ENCODE measurements at places on chromosomes 4 and X. TPM values are rescaled to one million over a fixed set of nuclear protein-coding genes. Genes with fewer than 3 reads are reported as not detected.
A peak's percentile ranks its signal among the peaks of the same experiment; 100 is the strongest.

GAGE1 gene
- not detected for total RNA-seq

TMA16 gene
- 52.0 TPM for total RNA-seq

FAM9B gene
- total RNA-seq = not detected

RIBC1 gene
- total RNA-seq = 0.51 TPM

FOXR2 gene
- total RNA-seq = not detected

SLC25A4 gene
- 8.4 TPM for total RNA-seq

DDX53 gene
- total RNA-seq = not detected

DNA sequence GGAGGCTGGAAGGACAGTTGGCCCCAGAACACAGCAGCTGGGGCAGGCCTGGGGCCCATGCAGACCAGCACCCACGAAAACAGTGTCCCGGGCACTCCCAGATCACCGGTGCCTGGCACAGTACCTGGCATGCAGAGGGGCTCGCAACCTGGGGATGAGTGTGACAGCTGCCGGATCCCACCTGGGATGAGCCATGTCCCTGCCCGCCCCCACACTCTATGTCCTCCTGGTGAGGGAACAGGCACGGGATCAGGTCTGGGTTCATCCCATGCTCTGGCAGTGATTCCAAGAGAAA lies 22.8 kb upstream of the PPP2R2C start:
- DNase-seq = no peak

- DNase-seq = no peak
These were observed 27.4 kb downstream of the FRYL start for GRCh38 chr4:48752726-48753125.

DNA sequence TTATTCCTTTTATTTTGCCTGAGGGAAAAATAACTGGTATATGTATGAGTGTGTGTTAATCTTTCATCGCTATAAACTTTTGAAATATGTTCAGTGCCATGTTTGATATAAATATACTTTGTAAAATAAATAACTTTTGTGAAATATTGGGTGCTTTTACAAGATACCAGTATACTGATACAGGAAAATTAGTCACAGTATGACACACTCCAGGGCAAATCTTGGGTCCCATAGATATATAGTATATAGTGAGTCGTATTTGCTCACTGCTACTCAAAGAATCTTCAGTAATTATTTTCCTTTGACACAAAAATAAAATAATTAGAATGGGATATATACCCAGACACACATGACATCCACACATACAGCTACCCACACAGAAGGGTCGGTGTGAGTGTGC lies 472.3 kb downstream of the GRID2 start:
- DNase-seq = no peak

DNA sequence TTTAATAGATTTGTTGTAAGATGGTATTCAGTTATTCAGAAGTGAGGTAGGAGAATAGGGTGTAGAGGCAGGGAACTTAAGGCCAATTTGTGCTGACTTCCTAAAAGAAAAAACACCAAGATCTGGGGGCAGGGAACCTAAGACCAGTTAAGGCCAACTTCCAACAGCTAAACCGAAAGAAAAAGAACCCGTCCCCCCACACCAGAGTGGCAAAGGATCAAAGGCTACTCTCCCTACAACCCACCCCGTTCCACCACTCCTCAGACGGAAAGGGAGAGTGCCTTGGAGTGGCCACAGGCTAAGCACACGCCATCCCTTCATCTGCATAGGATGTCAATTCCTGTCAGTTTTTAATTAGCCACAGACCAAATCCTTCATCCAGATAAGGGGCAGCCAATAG lies 3.7 kb upstream of the ZNF718 start:
- no peak for DNase-seq

DNA sequence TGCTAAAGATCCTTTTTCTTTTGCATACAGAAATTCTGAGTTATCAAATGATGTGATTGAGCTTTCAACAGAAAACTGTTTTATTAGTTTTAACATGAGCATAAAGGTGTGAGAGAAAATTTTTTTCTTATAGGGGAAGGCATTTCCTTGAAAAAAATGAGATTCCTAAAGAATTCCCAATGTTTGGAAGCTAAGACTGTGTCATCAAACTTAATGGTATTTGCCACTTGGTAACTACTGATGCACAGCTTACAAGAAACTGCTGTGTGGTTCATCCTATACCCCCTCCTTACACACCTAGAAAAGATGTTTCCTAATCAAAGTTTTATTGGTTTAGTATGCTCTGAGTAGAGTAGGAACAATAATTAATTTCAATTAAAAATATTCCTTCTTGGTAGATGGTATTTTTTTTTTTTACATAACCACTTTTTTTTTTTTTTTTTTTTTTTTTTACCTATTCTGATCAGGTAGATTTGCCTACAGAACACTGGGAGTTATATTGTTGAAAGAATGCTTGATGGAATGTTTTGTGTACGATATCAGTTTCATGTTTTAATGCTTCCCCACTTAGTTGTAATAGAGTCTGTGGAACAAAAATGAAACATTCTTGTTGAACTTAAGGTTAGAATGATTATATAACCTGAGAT lies 6.0 kb downstream of the PTPN13 start:
- DNase-seq = no peak

GRCh38 chr4:6991249-6991648 lies 51.9 kb upstream of the TADA2B start:
- no peak for DNase-seq

DNA sequence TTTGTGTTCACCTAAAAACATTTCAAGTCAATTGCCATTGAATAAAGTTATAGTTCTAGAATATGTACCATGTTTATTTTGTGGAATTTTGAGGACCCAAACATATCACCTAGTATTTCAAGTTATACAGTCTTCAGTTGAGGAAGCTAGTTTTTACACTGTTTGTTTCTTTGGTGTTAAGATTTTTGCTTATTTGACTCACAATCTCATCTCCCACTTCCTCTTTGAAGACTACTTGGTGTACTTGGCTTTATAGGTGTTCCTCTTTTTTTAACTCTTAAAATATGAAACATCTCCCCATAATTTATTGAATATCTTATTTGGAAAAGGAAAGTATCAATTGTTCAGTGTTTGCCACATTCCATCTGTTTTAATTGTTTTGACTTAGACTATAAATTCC lies 675.4 kb downstream of the RAPGEF2 start:
- no peak for DNase-seq

DNA sequence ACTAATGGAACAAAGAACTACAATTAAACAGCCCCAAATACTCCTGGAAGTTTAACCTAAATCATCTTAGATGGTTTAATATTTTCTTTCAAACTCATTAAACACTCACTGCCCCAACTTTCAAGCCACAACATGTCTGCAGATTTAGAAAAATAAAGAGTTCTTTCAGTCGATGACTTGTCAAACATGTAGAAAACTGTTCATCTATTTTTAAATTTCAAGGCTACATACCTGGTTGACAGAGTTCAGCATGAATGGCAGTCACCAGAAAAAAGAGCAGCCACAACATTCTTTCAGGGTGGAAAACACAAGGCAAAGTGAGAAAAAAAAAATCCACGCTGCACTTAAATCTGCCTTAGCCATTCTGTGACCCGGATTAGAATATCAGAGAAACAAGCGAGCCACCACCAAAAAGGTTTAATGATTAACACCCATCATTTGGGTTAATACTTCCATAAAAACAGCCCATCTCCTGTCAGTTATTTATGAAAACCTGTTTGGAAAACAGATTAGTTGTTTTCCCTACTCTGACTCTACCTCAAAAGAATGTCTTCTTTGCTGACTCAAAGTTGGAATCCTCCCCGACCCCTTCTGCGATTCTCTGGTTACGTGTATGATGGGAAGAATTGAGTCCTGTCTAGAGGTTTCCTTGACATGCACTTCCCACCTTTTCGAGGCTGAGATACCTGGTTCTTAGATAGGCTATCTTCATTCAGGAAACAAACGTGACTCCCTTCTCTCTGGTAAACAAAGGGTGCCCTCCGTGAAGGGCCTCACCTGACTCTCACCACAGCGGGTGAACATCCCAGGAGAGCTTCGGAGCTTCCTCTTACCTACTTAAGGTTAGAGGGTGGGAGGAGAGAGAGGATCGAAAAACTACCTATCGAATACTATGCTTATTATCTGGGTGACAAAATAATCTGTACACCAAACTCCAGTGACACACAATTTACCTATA lies at the start of gene CLTRN:
Gene CLTRN, minus strand, starts transcription at position 319 of the 958 bp plus-strand sequence. Its CDS starts 30 bp downstream, at position 289.
- DNase-seq = no peak

DNA sequence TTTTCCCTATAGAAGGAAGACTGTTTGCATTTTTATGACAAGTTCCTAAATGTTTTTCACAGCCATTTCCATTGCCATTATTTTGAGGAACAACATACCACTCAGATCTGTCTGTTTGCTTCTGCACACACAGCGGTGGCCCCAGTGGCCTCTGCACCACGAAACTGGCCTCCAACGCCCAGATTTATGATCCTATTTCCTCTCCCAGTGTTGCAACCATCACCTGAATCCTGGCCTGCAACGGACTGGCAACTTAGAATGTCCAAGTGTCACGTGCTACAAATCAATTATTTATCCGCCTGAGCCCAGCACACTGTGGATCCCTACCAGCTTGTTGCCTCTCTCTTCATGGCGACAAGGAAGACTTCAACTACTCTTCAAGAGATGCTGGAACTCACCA lies 9.2 kb downstream of the RAI2 start:
- no peak for DNase-seq

- peak; percentile 28 for DNase-seq
These were observed at the start of gene DCHS2 for GRCh38 chr4:154491341-154492271. Gene DCHS2 (minus strand): TSS chr4:154491799. CDS start chr4:154491355, 444 bp downstream.

DNA sequence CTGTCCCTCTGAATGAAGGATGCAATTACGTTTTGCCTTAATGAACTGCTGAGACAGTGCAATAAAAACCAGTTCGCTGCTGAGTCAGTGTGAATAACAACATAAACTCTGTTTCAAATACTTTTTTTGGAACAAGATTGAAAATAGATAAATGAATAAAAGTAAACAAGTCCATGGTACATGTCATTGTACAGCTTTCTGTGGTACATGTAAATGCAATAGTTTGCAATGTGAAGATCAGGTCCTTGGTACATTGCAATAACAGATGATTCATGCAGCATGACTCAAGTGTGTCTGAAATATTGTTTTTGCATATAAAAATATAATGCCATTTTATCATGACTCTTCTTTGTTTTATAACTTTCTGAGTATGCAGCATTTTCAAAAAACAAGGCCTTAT lies 193.4 kb upstream of the PACRGL start:
- no peak for DNase-seq

DNA sequence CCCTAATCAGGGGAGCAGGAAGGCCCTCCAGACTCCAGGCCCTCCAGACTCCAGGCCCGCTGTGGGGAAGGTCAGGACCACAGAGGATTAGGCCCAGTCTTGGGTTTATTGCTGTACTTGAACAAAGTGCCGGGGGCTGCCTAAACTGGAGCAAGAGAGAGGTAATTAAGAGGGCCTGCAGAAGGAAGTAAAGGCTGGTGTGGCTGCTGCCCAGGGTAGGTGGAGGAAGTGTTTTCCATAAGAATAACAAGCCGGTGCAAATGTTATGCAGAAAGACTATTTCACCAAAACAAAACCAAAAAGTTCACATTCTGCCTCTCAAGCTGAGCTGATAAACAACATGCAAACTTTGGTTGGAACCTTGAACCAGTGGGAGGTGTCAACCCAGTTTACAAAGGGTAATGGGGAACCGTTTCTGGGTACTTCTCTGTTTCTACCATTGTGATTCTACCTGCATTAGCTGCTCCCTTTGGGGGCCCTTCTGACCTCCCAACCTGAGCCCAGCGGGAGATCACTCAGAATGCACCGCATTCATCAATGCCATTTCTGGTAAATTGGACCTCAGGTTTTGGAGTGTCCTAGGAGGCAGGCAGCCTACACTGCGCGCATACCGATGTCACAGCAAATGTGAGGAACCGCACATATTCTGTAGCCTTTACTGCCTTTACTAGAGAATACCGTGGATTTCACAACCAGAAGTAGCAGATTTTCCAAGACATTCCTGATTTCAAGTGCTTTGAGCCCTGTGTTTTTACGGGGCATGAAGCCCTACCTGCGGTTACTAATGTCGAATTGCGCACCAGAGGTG lies 59.7 kb upstream of the BCOR start:
- DNase-seq = no peak

GRCh38 chr4:180828455-180829018 lies 1414.7 kb upstream of the TENM3 start:
- DNase-seq = no peak

- no peak for DNase-seq
These were observed 14.4 kb upstream of the CYBB start for GRCh38 chrX:37765507-37765906.

DNA sequence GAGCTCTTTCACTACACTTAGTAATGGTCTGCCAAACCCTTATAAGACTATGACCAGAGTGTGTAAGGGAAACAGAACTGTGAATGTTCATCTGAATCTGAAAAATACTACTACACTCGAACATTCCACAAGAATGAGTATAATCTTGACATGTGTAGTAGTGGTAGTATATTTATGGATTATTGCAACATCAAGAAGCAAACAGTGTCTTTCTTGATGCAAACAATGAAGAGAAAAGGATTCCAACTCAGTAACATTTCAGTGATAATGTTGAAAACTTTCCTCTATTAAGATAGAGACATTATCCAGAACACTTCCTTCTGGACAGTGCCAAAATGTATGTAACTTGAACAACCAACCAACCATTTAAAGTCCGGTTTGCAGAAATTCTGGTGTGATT lies 394.7 kb upstream of the CPEB2 start:
- no peak for DNase-seq

DNA sequence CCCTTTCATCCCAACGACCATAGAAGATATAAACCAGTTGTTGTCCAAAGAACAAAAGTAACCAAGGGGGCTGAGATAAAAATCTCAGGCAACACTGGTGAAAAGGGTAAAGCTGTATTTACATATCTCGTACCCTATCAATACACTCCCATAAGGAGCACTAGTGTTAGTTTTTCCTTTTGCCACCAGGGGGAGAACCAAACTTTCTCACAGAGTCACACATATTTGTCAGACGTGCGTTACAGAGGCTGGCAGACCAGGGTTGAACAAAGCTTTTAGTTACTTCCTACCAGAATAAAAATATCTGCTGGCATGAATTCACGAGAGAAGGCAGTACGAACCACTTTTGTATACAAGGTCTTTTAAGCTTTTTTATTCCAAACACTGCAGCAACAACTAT lies 88.3 kb downstream of the AMELX start:
- no peak for DNase-seq

GRCh38 chr4:3868211-3869173 lies 102.3 kb downstream of the ADRA2C start:
- DNase-seq = no peak

- DNase-seq = peak; percentile 30
These were observed 50.4 kb downstream of the USP11 start for GRCh38 chrX:47283015-47283771.

GRCh38 chr4:101851672-101852071 lies 61.1 kb downstream of the BANK1 start:
- no peak for DNase-seq

DNA sequence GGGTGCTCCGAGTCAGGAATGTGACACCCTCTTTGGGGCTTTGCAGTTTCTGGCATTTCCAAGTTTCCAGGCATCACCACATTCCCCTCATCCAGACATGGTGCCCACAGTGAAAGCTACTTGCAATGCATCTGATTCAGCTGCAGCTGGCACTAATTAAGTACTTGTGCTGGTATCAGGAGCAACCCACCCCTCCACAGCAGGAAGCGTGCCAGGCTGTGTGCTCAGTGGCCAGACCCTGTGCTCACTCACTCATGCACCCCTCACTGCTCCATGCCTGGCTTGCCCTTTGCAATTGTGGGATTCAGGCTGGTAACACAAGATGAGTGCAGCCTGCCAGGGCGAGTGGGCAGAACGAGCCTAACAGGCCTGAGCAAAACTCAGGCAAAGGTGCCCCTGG lies 271.2 kb downstream of the EPHA5 start:
- DNase-seq = no peak

- DNase-seq = no peak
These were observed 574 bp upstream of the CFAP97 start for GRCh38 chr4:185204238-185204910.
